Right renal cortex interstitium (tissue), 3 donors: ENCODE measurements at places on chromosomes 13 and 19.

DNA sequence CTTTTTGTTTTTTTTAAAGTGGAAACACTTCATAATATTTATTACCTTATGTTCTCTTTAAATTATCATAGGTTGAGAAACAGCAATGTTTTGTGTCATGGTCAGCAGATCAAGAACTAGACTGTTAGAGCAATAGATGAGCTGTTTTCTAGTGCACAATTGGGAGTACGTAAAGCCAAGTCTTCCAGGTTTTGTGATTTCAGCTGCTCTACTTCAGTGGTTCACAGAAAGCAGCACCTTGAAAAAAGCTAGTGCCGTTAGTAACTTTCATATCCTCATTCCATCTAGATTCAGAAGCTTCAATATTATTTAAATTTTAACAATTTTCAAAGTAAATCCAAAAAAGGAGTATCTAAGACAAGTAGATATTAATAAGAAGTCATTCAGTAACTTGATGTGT, 1.9 kb downstream of the GPR18 start:
- DNase-seq: no peak

GRCh38 chr13:94063096-94063495, 416.4 kb downstream of the DCT start:
- DNase-seq: no peak

DNA sequence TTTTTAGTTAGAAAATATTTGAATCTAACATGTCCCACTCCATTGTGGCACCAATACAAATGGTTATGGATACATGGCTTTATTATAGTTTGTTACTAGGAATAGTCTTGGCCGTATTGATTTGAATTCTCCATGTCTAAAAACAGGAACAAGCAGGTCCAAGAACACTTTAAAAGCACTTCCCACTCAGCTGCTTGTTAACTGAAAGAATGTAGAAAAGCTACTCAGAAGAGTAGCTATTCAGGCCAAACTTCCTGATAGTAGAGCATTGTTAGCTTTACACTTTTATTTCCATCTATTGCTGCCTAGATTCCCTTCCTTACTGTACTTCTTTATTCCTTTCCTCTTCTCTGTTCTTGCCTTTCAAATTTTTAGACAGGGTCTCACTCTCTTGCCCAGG, 6.9 kb downstream of the PIBF1 start:
- DNase-seq: no peak

DNA sequence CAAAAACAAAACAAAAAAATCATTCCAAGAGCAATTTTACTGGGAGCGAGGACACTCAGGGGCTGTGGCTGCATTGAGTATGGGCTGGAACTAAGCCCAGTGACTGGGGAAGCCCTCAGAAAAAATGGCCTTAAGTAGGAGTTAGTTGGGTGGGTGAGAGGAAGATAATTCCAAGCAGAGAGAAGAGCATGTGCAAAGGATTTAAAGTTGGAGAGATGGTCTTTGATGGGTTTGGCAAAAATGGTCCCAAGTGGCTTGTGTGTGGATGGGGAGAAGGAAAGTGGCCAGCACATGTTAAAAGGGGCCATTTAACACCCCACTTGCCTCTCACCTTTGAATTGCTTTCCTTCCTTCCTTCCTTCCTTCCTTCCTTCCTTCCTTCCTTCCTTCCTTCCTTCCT, 6.7 kb upstream of the CYP4F22 start:
- no peak for DNase-seq

DNA sequence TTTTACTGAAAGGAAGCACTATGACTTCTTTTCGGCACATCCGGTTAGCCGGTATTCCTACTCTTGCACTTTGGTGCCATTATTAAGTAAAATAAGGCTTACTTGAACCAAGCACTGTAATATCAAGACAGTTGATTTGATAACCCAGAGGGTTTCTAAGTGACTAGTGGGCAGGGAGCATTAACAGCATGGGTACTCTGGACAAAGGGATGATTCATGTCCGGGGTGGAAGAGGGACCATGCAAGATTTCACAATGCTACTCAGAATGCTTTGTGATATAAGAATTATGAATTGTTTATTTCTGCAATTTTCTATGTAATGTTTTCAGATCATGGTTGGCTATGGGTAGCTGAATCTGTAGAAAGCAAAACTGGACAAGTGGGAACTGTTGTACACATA, 282.1 kb downstream of the TDRD3 start:
- DNase-seq: no peak
